ENCODE measurements at places on chromosomes 13 and 19.
A peak's percentile ranks its signal among the peaks of the same experiment; 100 is the strongest.

GRCh38 chr13:108276060-108276459, 6.5 kb downstream of the TNFSF13B start:
- DNase-seq, result no peak

DNA sequence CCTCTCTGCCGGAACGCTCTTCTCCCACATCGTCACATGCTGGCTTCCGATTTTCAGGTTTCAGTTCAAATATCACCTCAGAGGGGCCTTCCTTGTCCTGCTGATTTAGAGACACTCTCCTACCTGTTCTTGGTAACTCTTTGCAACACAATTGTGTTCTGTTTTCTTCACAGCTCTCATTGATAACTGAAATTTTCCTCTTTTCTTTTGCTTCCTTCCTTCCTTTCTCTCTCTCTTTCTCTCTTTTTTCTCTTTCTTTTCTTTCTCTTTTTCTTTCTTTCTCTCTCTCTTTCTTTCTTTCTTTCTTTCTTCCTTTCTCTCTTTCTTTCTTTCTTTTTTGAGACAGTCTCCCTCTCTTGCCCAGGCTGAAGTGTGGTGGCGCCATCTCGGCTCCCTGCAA, 12.0 kb upstream of the LRRC4B start:
- DNase-seq, result no peak

DNA sequence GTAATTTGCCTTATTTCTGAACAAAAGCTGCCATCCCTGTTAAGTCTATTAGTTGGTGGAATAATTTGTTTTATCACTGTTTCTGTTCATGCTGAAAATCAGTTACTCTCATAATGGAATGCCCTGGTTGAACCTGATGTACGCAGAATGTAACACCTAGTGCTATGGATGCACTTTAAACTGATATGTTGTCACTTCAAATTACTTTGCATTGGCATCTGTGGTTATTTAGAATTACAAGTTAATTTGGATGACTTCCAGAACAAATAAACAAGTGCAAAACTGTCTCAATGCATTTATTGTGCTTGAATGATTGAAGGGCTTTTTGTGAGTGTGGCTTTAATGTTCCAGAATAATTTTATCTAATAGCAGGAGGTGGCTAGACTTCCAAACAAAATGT, 368.2 kb upstream of the SLITRK5 start:
- no peak for DNase-seq

- DNase-seq, result no peak
Observed at GRCh38 chr13:112735791-112736190, 46.0 kb downstream of the ATP11A start.

DNA sequence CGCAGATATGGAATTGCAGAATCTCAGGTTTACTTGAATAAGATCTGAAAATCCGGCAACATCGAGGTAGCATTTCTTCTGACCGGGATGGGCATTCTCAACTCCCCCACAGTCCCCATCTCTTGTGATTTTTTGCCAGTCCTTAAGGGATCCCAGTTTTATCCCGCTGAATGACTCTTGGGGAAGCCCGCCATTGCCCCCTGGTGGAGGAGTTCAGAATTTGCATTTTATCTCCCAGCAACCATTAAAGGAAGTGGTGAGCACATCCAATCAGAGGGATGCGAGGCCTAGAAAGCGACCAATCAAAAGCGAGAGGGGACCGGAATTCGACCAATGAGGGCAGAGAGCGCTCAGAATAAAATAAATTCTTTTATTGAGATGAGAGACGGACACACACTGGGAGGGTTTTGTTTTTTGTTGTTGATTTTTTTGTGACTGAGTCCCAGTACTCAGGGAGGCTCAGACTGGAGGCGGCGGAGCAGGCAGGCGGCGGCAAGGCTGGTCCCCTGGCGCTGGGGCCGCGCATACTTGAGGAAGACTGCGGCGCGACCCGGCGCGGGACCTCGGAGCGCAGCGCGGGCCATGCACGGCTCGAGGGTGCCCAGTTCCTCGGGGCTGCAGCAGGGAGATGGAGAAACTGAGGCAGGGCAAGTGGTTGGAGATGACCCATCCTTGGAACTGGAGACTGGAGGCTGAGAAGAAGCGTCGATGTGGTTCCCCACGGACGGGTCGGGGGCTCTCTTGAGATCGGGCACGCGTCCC, 3.9 kb upstream of the TTC9B start:
- DNase-seq, result peak; percentile 43

- no peak for DNase-seq
Observed at GRCh38 chr19:17020385-17020784, 6.2 kb downstream of the CPAMD8 start.

DNA sequence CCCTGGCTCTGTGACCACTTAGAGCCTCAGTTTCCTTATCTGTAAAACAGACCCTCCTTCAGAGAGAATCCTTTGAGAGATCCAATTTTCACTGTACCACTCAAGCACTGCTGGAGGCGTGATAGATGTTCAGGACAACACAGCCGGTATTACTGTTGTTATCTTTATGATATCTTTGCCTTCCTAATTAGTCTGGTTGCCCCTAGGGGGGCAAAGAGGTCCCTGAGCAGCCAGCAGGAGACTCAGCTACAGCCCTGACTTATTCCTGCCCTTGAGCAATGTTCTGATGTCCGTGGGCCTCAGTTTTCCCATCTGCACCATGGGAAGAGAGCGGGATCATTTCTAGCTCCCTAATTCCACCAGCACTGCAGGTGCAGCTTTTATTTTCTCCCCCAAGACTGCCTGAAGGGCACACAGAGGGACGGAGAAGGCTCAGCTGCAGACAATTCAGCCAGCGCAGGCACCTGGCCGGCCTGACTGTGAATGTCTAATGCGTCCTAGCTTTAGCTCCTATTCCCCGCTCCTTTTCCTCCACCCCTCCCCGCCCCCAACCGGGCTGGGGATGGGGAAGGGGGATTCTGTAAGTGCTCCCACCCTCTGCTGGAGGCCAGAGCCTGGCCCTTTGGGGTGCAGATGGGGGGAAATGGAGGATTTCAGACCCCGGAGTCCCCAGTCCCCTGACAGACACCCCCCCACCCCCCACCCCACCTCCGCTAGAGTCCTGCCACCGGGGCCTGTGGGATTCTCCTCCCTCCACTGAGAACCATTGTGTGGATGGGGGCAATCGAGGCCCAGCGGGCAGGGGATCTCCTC, 16.2 kb downstream of the TLE5 start:
- no peak for DNase-seq

GRCh38 chr13:44078806-44079376, 199.2 kb downstream of the LACC1 start:
- DNase-seq, result no peak

DNA sequence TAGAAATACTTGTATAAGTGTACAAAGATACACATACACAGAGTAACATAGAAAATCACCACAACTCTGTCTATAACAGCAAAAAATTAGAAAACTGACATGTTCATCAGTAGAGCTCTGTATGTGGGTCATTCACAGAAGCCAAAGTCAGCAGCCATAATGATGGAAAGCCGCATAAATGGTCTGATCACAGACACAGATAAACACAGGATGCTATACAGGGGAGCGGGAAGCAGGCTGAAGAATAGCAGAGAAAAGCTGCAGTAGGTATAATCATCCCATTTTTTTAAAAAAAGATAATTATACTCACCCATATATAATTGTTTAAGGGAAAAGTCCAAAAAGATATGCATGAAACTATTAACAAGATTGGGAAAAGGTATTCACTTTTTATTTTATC, 31.5 kb downstream of the RCBTB1 start:
- DNase-seq, result no peak

DNA sequence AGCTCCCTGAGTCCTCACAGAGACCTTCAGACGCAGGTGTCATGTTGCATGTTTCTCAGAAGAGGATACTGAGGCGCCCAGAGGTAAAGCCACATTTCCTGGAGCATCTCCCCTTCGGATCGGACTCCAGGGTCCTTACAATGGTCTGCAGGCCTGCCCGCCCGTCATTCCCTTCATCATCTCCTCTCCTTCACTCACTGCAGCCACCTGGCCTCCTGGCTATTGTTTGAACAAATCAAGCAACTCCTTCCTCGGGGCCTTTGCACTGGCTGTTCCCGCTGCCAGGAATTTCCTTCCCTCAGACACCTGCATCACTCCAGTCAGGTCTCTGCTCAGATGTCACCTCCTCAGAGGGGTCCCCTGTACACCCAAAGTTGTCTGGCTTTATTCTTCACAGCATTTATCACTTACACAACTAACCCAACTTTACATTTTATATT, 20.3 kb downstream of the CEACAM16 start:
- DNase-seq, result no peak

DNA sequence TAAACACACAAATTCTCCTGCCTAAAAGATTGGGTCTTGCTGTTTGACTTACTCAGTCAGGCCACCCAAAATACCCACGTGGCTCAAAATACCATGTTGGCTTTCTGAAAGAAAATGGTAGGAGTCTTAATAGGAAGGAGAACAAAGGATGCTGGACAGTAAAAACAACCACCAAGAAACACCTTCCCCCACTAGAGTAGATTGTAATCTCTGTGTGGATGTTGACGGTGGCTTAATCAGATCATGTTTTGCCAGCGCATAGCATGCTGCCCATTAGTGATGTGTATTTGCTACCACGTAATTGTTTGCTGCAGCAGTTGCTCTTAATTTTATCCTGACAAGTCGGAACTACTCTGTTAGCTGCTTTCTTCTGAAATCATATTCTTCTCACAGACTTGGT, 1229.3 kb upstream of the SLC10A2 start:
- no peak for DNase-seq

DNA sequence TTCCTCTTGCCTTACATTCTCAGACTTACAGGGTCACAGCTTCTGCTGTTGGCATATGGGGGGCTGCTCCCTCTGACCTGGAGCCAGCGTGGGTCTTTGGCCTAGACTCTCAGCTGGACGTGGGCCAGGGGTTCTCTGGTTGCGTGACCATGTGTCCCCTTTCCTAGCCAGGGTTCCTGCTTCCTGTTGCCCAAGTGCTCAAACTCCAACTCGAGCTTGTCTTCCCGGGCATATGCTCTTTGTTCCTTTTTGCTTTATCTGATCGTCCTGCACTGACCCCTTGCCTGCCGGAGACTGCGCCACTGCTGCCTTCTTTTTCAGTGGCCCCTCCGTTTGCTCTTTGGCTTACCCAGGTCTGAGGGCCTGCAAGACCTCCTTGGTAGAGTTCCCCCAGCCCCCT, 25.3 kb upstream of the GPR183 start:
- DNase-seq, result no peak

DNA sequence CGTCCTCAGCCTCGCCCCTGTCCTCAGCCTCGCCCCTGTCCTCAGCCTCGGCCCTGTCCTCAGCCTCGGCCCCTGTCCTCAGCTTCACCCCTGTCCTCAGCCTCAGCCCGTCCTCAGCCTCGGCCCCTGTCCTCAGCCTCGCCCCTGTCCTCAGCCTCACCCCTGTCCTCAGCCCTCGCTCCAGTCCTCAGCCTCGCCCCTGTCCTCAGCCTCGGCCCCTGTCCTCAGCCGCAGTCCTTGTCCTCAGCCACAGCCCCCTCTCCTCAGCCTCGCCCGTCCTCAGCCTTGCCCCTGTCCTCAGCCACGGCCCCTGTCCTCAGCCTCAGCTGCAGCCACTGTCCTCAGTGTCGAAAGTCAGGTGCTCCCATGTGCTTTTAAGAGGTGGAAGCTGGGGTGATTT, 10.5 kb downstream of the C13orf46 start:
- DNase-seq, result no peak

DNA sequence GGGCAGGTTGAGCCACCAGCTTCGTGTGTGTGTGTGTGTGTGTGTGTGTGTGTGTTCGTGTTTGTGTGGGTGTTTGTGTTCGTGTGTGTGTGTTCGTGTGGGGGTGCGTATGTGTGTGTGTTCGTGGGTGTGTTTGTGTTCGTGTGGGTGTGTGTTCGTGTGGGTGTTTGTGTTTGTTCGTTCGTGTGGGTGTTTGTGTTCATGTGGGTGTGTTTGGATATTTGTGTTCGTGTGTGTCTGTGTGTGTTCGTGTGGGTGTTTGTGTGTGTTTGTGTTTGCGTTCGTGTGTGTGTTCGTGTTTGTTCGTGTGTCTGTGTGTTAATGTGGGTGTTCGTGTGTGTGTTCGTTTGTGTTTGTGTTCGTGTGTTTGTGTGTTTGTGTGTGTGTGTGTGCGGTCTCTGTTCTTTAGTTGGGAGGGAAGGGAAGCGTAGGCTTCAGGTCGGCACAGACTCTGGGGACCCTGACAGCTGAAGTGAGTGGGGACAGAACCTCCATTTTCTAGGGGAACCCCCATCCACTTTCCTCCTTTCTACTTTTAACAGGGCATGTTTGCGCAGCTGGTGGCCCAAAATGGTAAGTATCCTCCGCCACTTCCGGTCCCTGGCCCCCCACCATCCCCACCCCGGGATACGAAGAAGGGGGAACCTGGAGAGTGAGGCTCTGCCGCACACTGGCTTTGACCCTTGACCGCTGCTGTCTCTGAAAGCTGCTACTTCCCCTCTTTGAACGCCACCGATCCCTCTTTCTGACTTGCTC, 1.6 kb downstream of the TNFSF9 start:
- no peak for DNase-seq

DNA sequence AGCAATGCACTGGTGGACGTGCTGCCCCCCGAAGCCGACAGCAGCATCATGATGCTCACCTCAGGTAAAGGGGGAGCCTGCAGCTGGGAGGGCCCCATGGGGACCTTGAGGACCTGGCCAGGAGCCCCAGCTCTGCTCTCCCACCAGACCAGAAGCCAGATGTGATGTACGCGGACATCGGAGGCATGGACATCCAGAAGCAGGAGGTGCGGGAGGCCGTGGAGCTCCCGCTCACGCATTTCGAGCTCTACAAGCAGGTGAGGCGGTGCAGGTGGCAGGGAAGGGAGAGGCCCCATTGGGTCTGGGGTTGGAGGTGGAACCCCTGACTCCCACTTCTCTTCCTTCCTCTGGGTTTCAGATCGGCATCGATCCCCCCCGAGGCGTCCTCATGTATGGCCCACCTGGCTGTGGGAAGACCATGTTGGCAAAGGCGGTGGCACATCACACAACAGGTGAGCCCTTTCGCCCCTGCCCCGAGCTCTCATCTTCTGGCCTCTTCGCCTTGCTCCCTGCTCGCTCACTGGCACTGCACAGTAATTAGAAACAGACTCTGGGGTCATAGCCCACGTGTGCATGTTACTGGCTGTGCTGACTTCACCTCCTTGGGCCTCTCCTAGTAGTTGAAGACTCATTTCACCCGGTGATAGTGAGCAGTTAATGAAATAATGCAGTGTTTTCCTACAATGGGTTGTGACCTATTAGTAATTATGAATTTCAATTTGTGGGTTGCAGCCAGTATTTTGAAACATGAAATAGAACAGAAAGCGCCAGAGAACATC, 3.6 kb downstream of the PSMC4 start:
- DNase-seq, result no peak

GRCh38 chr13:72963762-72964161, 95.0 kb upstream of the KLF5 start:
- DNase-seq, result no peak

GRCh38 chr19:13984186-13984585, 21.9 kb downstream of the RFX1 start:
- no peak for DNase-seq

- DNase-seq, result no peak
Observed at GRCh38 chr13:96460609-96461008, 370.7 kb downstream of the HS6ST3 start.

- DNase-seq, result no peak
Observed at GRCh38 chr19:45419396-45419795, 4.3 kb downstream of the ERCC1 start.

DNA sequence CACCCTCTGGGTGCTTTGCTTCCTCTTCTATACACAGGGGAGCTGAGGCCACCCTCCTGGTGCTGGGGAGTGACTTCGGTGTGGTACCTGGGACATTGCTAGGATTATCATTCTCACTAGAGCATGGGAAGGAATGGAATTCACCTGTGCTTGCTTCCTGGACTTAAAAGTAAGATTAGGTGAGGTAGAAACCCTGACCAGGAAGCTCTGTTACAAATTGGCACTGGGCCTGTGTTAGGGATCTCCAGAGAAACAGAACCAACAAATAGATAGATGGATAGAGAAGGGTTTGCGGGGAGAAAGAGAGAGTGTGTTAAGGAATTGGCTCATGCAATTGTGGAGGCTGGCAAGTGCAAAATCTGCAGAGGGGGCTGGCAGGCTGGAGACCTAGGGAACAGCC, 13.9 kb upstream of the SIAH3 start:
- no peak for DNase-seq
